ENCODE measurements at places on chromosomes 4 and X.

DNA sequence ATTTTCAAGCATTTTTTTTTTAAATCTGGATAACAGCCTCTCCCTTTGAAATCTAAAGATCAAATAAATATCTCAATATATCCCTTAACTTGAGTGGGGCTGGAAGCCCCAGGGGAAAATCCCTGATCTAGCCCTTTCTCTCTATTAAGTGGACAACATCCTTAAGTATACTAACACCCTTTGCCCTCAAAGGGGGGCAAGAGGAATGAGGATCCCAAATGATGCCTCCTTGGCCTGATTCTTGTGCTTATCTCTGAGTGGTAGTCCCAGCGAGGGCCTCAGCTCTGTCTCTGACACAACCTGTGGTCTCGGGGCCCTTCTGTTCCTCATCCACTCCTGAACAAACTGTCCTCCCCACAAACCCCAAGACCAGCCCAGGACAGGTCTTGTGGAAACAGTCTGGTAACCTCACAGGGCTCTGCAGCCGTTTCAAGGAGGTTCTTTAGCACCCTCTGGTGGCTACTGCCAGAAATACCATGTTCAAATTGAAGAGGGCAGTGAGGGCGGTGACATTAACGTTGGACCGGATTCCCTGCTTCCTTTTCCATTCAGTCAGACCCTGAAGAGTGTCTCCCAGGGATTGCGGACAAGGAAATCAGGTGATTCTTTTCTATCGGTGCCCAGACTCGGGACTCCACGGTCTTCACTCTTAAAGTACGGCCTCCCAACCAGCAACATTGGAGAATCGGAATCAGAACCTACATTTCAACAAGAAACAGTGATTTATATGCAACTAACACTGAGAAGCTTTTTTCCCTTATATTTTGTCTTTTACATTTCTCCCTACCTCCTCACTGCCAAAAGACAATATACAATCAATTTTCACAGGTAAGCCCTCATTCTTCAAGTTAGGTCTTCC lies 13.0 kb downstream of the CXCL13 start:
- DNase-seq = no peak

DNA sequence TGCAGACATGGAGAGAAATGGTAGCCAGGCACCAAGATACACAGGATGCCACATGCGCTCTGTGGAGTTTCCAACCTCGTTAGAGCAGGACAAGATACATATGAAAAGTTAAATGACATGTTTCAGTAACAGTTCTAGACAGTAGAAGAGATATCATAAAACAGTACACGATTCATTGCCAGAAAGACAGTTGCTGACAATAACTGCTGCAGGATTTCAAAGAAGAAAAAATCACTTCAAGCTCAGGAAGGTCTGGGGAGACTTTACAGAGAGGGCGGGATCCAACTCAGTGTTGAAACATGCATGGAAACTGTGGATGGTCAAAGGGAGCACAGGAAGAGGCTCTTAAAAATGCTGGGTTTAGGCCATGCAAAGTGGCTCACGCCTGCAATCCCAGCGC lies 31.0 kb downstream of the DCTD start:
- DNase-seq = no peak

DNA sequence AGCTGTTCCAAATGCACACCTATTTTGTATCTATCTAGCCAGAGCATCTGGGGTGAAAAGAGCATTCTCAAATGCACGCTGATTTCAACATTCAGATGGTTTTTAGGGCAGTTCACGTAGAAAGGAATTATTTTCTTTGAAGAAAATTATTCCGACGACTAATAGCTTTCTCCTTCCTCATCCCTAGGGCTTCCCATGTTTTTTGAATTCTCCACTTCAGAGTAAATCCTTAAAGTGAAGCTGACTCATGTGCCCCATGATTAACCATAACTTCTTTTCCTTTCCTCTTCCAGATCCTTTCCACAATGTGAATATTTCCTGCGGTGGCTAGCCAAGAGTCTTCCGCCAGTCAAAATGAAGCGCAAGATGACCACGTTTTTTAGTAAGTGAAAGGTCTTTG lies 86.7 kb upstream of the PDHA1 start:
- no peak for DNase-seq

- no peak for DNase-seq
Measured at GRCh38 chrX:106731590-106731989, 5.1 kb downstream of the RNF128 start.

DNA sequence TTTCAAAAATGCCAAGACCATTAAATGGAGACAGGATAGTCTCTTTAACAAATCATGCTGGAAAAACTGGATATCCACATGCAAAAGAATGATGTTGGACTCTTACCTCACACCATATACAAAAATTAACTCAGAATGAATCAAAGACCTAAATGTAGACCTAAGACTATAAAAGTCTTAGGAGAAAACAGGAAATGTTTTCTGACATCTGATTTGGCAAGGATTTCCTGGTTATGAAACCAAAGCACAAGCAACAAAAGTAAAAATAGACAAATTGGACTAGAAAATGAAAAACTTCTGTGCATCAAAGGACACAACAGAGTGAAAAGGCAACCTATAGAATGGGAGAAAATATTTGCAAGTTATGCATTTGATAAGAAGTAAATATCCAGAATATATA lies 37.6 kb downstream of the ARFIP1 start:
- DNase-seq = no peak

DNA sequence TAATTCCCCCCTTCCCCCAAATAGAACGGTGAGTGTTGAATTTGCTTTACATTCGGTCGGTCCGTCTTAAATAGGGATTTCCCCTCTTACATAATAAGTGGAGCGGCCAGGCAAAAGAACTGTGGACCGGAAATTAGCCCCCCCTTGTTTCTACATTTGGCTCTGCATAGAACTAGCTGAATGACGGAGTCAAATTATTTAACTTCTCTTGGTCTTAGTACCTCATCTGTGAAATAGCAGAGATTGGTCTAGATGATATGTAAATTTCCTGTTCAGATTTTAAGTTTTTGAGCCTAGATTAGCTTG lies 1.3 kb downstream of the SPATA18 start:
- DNase-seq = no peak
